ENCODE measurements at places on chromosomes 6 and 20.

GRCh38 chr20:33689973-33690372 lies 3.8 kb upstream of the E2F1 start:
- DNase-seq, result no peak

DNA sequence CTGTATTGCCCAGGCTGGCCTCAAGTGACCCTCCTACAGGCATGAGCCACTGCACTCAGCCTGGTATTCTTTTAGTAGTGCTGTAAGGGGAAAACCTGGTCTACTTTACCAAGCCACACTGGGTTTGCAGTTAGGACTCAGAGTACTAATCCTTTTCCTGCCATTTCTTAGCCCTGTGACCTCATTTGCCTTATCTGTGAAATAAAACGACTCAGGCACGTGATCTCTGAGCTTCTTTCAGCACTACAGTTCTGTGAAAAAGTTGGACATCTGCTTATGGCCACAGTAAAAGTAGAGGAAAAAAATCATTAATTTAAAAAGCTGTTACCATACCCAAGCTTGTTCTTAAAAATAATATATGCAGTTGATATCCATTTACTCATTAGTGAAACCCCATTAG lies 1007.5 kb downstream of the KIF16B start:
- no peak for DNase-seq

DNA sequence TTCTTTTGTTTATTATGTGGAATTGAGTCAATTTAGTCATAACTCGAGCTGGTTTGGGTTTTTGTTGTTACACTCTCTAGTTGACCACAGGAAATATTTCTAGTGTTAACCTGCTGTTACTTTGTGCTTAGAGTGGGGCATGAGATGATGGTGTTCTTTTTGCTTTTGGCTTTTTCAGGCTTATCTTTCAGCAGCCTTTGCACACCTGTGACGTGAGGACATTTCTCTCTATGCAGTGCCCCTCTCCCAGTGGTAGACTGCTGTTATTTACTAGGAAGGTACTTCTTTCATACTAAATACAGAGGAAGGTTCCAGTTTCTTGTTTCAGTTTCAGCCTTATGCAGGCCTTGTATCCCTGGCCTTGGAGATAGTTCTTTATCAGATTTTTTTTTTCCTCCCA lies 766.8 kb upstream of the MAN1A1 start:
- DNase-seq, result no peak

- peak; percentile 76 for DNase-seq
Observed at GRCh38 chr20:35232575-35232974, 6.1 kb downstream of the MMP24 start.

GRCh38 chr6:28897369-28897745 lies 26.4 kb downstream of the TRIM27 start:
- no peak for DNase-seq

- no peak for DNase-seq
Observed at GRCh38 chr6:72857791-72858585, 236.1 kb downstream of the KCNQ5 start.

- DNase-seq, result no peak
Observed at GRCh38 chr20:46638134-46638897, 12.9 kb downstream of the SLC13A3 start.

DNA sequence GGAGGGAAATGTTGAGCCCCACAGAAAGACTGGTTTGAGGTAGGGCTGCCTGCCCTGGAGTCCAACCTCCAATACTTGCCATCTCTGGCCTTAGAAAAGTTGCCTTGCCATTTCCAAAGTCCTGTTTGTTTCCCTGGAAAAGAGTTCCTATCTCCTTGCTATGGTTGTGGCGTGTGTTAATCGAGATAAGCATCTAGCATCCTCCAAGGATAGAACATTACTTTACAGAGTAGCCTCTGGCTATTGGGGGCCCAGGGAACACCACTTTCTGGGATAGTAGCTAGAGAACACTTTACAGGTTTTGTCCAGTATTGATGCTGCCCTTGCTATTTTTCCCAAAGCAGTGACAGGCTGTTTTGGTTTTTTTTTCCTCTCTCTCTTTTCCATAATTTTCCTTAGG lies 57.4 kb upstream of the SASH1 start:
- DNase-seq, result no peak

DNA sequence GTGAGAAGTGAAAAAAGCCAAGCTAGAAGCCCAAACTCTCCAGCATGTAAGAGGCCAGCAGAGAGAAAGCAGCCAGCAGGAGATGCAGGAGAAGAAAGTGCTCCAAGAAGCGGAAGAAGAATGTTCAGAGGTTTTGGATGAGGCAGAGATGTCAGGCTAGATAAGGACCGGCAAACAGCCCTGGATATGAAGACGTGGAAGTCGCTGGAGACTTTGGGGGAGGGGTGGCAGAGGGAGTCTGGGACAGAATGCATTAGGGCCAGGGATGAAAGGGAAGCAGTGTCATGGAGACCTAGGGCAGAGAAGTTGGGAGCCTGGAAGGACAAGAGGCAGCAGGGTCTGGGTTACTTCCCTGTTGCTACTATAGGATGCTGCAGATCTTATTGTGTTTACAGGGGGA lies 5.3 kb upstream of the SCUBE3 start:
- no peak for DNase-seq

- DNase-seq, result no peak
Observed at GRCh38 chr6:45697605-45698004, 318.1 kb downstream of the CLIC5 start.

DNA sequence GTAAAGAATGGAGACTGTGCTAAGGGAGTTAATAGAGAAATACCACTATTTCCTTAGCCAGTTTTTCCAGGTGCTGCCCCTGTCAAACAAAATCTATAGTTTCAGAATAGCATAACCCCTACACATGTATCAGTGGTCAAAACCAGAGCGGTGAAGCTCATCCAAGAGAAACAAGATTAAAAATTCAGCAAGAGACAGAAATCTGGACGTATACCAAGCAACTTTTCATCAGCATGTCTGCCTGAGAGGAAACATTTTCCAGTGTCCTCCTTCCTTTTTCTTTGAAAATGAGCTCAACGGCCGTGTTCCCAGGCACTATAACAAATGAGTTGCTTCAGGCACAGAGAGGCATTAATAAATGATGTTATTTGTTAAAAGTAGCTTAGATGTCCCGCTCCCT lies 416.5 kb downstream of the BCKDHB start:
- DNase-seq, result no peak

- DNase-seq, result no peak
Observed at GRCh38 chr6:47729457-47729856, 31.1 kb downstream of the ADGRF4 start.

GRCh38 chr6:45001663-45002062 lies 326.5 kb upstream of the RUNX2 start:
- DNase-seq, result no peak

DNA sequence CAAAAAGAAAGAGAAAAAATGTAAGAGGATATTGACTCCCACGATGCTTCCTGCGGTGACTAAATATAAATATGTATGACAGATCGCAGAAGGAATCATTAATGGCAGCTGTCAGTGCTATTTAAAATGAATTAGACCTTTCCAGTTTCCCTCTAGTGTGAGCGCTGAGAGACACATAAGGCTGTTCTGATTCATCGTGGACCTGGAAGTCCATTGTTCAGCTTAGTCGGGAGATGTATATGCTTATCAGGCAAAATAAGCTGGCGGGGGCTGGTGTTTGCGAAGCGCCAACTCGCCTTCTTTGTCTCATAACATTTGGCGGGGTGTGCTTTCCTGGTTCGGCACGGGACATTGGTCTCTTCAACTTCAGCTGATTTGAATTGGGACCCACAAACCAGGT lies 95.4 kb downstream of the CDH4 start:
- DNase-seq, result no peak

GRCh38 chr20:44738813-44739477 lies 6.7 kb upstream of the KCNK15 start:
- DNase-seq, result peak; percentile 74

- no peak for DNase-seq
Observed at GRCh38 chr20:10076126-10077080, 41.6 kb downstream of the ANKEF1 start.

- no peak for DNase-seq
Observed at GRCh38 chr6:109799129-109799528, 108.0 kb downstream of the FIG4 start.

- no peak for DNase-seq
Observed at GRCh38 chr6:97842521-97842920, 559.5 kb upstream of the MMS22L start.

DNA sequence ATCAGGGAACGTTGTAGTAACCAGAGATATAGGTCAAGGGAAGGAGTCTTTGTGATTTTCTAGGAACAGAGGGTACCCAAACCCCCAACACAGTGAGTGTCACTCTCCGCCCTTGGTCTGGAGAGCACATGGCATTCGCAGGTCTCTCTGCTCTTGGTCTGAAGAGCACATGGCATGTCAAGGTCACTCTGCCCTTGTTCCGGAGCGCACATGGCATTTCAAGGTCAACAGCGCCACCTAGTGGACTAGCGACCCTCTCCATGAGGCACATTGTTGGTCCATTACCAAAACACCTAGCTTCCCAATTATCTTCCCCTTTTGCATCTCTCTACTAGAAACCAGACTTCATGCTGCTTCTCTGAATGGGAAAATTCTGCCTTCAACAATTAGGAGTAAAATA lies 260.0 kb downstream of the C6orf118 start:
- no peak for DNase-seq

DNA sequence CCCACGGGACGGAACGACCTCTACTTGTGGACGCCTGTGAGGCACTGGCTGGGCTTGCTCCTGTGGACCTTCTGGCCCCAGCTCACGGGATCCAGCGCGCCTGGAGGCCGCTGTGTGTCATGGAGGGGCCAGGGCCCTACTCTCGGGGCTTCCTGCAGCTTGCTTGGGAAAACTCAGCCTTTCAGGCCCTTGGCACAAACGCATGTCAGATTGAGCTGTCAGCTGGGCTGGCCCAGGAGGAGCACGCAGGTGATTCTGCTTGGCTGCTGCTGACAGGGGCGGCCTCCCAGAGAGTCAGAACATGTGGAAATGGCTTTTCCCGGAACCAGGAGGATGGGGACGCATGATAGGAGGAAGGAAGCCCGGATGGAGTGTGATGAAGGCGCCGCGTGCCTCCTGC lies 39.7 kb downstream of the TMEM181 start:
- no peak for DNase-seq

DNA sequence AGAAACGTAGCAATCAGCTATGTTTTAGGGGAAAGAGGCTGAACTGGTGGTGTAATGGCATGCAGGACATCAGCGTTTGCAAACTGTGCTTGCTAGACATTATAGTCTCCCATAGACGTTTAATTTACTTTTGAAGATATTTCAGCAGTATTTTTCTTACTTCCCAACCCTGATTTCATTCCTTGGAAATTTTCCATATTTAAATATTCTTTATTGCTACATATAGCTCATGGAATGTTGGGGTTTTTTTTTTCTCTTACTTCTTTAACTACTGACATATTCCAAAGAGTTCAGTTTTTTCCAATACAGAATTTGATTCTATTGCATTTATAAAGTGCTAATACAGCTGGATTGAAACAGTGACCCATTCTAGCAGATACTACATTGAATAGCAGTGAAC lies 694.4 kb upstream of the CITED2 start:
- DNase-seq, result no peak

GRCh38 chr6:12203001-12203400 lies 87.2 kb upstream of the EDN1 start:
- no peak for DNase-seq

- DNase-seq, result no peak
Observed at GRCh38 chr6:83466328-83466727, 35.5 kb upstream of the ME1 start.

GRCh38 chr20:32988008-32988407 lies 16.2 kb downstream of the SUN5 start:
- DNase-seq, result no peak

DNA sequence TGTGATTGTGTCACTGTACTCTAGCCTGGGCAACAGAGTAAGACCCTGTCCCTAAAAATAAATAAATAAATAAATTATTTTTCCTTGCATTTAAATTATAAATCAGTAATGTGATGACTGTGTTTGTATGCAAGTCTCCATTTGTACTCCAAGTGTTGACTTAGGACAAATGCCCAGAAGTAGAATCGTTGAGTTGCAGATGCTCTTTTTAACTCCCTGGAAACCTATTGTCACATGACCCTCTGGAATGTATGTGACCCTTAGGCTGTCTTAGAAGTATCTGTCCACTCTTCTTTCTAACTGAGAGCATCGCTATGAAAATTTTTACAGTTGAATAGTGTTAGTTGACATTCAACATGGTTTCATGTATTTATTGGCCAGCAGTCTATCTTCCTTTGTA lies 18.8 kb downstream of the OR2A4 start:
- no peak for DNase-seq

GRCh38 chr6:159125014-159125609 lies 44.1 kb upstream of the FNDC1 start:
- no peak for DNase-seq

GRCh38 chr6:131443014-131443413 lies 130.0 kb upstream of the ARG1 start:
- DNase-seq, result no peak

DNA sequence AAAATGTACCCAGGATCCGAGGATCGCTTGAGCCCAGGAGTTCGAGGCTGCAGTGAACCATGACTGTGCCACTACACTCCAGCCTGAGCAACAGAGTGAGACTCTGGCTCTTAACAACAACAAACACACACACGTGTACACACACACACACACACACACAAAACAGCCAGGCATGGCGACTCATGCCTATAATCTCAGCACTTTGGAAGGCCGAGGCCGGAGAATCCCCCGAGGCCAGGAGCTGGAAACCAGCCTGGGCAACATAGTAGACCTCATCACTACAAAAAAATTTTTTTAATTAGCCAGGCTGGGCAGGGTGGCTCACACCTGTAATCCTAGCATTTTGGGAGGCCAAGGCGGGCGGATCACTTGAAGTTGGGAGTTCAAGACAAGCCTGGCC lies 23.3 kb upstream of the ARFGEF2 start:
- DNase-seq, result no peak

DNA sequence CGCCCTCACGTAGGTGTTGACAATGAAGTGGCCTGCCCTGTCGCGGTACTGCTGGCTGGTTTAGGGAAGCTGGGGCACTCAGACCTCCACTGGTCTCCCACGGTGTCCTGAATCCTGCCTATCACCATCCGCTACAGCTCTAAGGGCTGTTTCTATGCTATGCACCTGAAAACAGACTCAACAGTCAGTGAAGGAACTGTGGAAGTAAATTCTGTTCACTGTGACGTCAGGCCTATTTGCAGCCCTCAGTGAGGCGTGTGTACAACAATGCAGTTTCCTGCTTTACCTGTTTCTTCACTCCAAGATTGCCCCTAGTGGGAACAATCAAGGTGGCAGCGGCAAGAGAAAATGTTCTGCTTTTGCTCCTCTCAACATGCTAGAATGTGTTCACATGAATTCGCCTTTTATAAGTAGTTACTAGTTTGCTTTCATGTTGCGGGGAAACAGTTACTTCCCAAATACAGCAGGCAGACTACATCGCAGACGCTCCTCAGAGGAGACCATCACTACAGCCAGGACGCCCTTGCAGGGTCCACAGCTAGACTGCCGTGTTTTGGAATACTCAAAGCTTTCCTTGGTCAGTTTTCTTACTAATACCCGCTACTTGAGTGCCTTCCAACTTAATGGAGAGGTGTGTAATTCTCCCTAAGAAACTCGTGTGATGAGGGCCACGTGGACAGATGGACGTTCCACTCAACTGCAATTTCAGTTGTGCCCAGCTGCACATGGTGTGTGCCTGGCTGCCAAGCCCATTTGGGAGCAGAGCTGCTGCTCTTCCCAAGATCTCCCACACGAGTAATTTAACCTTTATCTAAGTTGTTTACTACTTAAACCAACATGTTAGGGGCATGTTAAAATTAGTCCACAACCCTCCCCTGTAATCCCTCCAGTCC lies 25.4 kb downstream of the DIDO1 start:
- peak; percentile 43 for DNase-seq

All from NCI-H2171 (cell line).